ENCODE measurements at places on chromosomes 5 and 9.

- no peak for DNase-seq
Measured at GRCh38 chr5:116730706-116731105, 156.1 kb upstream of the SEMA6A start.

GRCh38 chr5:181181650-181182565, 23.1 kb downstream of the TRIM7 start:
- no peak for DNase-seq

DNA sequence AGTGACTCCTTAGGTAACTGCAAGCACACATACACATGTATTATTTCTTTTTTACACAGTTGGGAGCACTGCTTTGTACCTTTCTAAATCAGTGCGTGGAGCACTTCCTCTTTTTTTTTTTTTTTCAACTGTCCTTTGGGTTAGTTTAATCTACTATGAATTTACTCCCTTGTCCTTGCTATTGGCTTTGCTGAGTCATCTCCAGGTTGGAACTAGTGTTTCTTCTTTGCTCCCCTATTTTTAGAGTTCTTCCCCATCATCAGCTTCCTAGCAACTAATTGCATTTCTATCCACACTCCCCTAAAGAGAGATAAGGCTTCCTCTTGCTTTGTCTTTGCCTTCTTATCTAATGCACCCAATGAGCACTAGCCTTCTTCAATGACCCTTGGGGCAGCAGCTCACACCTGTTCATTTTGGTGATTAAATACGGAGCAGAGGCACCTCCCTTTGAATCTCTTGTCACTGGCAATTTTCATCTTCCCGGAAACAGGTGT, 24.3 kb downstream of the S100Z start:
- no peak for DNase-seq

DNA sequence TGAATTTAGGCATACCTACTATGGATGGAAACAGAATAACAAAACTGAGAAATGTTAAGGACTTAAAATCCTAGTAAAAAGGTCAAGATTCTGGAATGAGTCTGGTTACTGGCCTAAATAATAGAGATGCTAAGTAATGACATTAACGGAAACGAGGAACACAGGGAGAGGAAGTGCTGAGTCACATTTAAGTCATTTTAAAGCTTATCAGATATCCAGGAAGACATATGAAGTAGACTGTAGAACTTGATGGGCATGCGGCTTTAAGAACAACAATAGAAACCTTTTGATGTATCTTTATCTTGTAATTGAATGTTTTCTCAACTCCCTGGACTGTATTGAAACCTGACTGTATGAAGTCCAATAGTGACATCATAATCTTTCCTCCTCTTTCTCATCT, 1251.4 kb upstream of the CDH6 start:
- DNase-seq: no peak

DNA sequence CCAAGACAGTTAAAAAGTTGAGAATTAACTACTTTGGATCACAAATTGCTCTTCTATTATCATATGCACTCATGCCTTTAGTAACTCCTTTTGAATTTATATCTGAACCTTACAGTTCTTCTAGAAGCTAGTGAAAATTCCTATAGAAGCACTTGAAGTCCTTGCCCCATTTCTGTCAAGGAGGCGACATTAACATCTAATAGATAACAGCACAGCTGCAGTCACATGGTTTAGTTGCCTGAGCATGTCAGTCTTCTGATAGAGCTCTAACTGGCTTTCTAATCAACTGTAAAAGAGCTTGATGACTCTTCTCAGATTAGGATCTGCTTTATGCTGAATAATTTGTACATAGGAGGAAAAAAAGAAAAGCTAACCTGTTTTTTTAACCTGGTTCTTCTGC, 9.0 kb downstream of the RFESD start:
- no peak for DNase-seq

GRCh38 chr9:70576116-70576515, 161.7 kb upstream of the KLF9 start:
- no peak for DNase-seq
